Stimulated activated memory B cell treated with anti-CD40 and anti-IgM and Interleukin-4, amounts not matched to agents 10 μg/mL and 1 μg/mL and 100 μg/mL, for 72 hours (primary cell): ENCODE measurements at places on chromosomes 7 and 10.
A peak's percentile ranks its signal among the peaks of the same experiment; 100 is the strongest.

DNA sequence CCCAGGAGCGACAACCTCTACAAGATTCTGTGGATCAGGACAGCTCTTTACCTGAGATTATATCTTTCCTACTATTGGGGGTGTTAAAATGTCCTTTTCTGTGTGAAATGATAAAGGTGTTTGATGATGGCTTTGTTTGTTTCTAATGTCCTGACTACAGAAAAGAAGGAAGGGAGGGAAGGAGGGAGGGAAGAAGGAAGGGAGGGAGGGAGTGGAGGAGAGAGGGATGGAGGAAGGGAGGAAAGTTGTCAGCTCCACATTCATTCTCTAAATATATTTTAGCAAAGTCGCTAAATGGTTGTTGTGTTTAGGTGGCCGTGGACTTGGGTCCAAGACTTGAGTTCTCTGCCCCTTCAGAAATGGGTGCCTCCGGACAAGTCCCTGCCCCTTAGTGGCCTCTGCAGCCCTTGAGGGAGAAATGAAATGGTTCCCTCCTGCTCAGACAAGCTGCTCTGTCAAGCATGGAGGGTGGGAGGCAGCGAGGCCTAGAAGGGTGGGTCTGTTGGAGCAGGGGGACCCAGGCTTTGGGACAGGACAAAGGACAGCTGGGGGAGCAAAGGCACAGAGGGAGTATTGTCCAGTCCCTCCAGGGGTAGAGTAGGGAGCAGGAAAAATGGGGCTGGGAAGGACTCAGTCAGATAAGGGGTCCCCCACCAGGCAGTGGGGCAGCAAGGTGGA is 4.4 kb downstream of the RGS10 start:
- no peak for ATAC-seq

GRCh38 chr10:48287417-48288391 is 13.2 kb upstream of the FRMPD2 start:
- ATAC-seq: peak; percentile 47

DNA sequence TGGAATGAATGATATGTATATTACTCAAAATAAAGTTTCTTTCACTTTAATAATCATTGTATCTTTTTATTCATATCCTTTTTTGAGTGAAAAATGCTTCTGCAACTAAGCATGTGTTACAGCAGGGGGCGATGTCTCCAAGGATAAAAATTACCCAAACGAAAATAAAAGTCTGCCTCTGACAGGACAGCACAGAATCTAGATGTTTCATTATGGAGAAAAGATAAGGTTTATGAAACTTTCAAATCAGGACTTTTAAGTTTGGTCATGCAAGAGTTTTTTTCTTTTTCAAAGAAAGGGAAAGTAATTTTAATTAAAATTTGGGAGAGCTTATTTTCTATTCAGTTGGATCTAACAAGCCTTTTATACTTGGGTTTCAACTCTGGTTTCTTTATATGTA is 48.4 kb downstream of the TES start:
- ATAC-seq: no peak

- no peak for ATAC-seq
Measured at GRCh38 chr7:41808541-41808940, 105.7 kb upstream of the INHBA start.

GRCh38 chr10:662686-663465 is 26.6 kb downstream of the DIP2C start:
- no peak for ATAC-seq

GRCh38 chr10:106652279-106652678 is 512.2 kb downstream of the SORCS1 start:
- no peak for ATAC-seq

DNA sequence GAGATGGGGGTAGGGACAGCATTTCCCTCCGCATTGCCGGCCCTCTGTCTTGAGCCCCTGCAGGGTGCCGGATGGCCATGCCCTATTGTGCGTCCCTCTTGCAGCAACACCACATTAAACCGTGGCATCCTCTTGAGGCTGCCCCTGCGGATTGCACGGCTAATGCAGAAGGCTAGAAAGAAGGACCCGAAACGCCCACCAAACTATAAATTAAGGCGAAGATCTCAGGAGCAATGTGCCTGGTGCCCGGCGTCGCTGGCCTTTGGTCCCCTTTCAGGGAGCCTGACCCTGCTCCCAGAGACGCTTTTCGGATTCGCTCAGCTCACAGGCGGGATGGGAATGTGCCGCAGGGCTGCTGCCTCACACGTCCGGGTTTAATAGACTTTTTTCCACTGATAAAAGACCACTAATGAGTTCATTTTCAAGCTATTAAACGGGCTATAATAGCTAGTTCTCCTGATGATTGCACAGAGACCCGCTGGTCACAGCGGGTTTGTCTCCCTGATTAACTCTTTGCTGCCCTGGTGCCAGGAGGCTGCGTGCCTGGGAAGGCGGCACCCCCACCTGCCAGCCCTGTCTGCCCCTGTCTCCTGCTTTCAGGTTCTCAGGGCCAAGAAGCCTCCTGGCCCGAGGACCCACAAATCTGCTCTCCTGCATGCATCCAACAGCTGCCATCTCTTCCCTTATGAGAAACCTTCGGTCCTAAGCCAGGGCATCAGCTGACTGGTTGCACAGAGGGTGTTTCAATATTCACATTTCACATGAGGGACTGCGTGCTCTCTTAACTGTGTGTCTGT is 128.3 kb downstream of the ADARB2 start:
- no peak for ATAC-seq

- no peak for ATAC-seq
Measured at GRCh38 chr10:14397066-14397465, 66.3 kb upstream of the FRMD4A start.

- ATAC-seq: no peak
Measured at GRCh38 chr10:61175316-61175715, 231.3 kb upstream of the RHOBTB1 start.

GRCh38 chr7:45185864-45186250 is 28.3 kb downstream of the RAMP3 start:
- ATAC-seq: no peak

DNA sequence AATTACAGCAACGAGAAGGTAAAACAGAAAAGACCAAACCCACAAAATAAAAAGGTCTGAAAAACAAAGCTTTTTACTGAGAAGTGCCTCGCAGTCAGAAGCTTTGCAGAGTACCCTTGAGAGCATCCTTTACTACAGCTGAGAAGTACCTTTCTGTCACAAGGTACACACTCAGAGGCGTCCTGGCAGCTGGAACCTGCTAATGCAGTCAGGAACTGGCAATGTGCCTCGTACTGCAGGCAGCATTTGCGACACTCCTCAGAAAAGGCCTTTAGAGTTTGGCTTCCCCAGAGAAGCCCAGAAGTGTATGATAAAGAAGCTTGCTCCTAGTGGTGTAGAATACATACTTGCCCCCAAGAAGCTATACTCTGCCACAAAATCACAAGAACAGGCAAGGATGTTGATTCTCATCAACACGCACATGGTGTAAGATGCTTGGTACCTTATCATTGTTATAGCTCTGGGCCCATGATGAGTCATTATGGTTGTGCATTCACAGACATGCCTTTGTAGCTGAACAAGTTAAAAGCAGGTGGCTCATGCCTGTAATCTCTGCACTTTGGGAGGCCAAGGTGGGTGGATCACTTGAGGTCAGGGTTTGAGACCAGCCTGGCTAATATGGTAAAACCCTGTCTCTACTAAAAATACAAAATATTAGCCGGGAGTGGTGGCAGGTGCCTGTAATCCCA is 2.0 kb upstream of the GTPBP4 start:
- no peak for ATAC-seq

DNA sequence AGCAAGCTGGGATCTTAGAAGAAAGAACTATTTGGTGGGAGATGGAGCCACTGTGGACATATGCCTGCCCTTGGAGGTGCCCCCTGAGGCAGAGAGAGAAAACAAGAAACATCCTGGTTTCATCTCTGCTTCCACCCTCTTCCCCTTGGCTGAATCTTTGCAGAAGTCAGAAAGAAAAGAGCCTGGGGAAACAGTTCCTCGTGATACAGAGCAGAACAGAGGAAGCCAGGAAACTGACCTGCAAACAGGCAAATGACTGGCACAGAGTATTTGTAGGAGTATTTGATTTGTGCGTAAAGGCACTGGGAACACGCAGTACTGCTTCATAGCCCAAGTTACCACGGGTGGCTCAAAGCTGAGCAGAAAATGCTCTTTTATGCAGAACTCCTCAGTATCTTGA is 7.0 kb upstream of the KEL start:
- ATAC-seq: no peak

DNA sequence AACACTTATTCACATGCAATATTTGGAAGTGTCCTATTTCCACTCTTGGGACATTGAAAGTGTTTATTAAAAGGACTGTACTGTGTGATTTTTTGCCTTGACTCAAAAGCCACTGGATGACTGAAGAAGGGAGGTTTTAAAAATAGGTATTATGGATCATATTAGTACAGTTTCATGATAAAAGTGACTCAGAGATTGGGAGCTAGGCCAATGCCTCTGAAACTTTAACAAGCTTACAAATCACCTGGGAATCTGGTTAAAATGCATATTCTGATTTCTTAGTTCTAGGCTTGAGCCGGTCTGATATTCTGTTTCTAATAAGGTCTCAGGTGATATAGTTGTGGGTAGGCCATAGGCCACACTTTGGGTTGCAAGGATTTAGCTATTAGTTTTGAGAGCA is 191.2 kb downstream of the PLXDC2 start:
- ATAC-seq: no peak

DNA sequence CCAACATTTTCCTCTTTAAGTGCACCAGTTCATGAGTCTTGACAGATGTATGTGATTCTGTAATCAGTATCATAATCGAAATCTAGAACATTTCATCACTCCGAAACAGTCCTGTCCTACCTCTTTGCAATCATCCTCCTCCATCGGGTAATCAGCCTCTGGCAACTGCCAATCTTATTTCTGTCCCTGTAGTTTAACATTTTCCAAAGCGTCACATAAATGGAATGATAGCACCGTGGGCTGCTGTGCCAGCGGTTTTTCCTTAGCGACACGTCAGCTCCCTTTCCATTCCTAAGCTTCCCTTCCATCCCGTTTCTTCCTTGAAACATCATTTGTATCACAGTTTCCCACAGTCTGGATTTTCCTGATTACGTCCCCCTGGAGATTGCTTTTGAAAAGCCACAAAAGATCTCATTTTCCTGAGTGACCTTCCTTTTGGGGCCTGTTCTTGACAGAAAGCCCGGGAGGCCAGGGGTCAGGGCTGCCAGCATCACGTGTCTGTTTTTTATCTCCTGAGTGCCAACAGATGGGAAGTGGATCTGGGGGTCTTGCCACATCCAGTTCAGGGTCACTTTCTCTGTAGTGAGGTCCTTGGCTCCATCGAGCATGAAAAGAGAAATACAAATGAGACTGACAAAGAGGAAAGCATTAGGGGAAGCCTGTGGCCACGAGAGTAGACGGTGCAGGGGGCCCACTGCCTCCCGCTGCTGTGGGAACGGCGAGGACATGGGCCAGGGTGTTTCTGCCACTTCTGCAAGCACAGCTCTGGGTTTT is 31.6 kb downstream of the TMEM120A start:
- no peak for ATAC-seq

DNA sequence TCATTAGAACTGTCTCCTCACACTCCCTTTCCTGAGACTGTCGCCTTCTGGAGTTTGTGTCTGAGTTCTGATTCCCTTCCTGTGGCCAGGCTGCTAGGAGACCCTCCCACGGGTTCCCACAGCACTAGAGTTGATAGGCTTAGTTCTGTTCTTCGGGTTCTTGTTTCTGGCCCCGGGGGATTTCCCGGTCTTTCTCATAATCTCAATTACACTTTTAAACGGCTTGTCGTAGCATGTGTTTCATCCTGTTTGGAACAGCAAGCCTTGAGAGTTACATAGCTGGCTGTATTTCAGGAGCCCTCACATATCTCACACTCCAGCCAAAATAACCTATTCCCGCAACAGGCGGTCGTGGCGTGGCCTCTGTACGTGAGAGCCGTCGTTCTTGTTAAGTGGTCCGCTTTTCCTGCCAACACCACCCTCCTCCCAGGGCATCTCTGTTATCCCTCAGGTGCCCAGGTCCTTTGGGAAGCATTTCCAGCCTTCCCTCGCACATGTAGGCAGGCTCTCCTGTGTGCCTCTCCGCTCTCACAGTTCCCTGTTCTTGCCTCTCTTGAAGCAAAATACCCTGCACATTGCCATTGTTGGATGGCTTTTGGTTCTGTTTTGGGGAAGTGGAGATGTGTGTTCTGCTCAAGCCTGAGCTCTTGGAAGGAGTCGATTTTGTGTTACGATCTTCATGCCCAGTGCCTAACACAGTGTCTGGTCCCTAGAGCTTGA is 46.0 kb downstream of the CDC123 start:
- peak; percentile 38 for ATAC-seq

GRCh38 chr10:103872137-103872931 is 17.0 kb upstream of the SH3PXD2A start:
- ATAC-seq: no peak

- ATAC-seq: no peak
Measured at GRCh38 chr10:34520084-34520483, 295.0 kb downstream of the PARD3 start.

- ATAC-seq: no peak
Measured at GRCh38 chr7:132456418-132456817, 119.9 kb downstream of the PLXNA4 start.

DNA sequence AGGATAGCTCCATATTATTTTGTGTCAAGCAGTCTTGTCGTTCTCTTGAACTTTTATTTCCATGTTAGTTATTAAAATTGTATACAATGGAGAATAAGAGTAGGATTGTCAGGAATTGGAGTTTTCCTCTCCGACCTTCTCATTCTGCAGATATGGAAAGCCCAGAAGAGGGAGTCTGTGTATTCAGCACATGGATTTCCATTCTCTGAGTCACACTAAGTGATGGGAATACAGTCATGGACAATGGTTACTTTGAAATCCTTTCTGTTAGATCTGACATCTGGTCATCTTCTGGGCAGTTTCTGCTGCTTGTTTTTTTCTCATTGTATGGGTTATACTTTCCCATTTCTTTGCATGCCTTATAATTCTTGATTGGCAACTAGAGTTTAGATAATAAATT is 5.0 kb upstream of the TASOR2 start:
- ATAC-seq: no peak

GRCh38 chr7:158543840-158544239 is 43.8 kb downstream of the PTPRN2 start:
- no peak for ATAC-seq

DNA sequence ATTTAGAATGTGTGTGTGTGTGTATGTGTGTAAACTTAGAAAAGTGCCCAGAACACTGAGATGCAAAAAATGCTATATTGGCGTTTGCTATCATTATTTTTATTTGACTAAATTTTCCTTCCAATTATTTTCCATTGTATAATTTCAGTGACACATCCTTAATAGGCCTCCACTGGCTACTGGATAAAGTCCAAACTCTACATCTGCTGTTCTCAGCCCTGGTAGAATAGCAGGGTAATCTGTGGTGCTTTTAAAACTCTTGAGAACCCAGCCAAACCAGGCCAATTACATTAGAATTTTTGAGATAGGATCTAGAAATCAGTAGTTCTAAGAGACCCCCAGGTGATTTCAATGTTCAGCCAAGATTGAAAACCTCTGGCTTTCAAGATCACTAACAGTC is 66.4 kb downstream of the ZNF503 start:
- no peak for ATAC-seq

- ATAC-seq: no peak
Measured at GRCh38 chr7:127578036-127578684, 7.2 kb downstream of the GCC1 start.

DNA sequence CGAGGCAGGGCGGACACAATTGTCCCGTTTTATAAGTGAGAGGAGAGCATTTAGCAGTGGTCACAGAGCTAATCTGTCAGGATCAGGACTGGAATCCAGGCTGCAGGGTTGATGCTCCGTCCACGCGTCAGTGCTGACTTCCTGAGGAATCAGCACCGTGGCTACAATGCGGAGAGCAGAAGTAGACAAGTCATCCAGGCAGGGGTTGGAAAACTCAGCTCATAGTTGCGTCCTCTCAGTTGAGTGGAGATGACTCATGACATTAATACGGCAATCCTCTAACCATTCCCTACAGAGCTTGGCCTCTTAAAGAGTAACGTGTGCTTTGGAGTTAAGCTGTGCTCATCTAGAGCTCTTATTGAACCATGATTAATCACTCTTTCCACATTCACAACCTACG is 17.1 kb upstream of the HTR5A start:
- no peak for ATAC-seq
